AML-193 (cell line): ENCODE measurements at places on chromosomes 3 and 15.

DNA sequence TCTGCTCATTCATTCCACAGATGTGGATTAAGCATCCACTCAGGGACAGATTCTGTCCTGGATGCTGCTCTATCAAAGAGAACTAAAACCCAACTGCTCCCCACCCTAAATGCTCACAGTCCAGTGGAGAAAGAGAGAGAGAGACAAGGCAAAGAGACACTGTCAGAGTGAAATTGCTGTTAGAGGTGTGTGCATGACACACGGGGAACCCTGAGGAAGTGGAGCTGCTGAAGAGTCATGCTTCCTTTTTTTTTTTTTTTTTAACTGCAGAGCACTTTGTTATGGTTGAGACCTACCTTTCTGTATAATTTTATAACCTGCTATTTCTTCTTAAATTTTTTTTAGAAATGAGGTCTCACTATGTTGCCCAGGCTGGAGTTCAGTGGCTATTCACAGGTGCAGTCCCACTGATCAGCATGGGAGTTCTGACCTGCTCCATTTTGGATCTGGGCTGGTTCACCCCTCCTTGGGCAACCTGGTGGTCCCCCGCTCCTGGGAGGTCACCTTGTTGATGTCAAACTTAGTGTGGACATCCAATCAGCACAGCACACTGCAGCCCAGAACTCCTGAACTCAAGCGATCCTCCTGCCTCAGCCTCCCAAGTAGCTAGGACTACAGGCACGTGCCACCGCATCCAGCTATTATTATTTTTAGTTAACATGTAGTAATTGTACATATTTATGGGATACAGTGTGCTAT lies 18.2 kb upstream of the PSTPIP1 start:
- peak; percentile 47 for DNase-seq

DNA sequence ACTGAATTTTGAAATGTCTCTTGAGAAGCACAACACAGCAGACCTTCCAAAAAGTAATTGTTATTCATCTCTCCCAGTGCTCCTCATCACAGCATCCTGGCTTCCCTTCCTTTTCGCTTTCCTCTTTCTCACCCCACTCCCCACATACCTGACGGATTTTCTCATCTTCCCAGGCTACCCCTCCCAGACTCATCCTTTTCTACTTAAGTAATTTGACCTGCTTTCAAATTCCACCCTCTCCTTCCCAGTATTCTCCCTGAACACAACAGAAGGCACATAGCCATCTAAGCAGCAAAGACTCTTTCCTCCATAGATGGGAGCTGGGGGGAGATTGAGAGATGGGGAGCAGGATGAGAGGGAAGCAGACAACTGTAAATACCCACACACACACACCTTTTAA lies 187.1 kb upstream of the STT3B start:
- no peak for DNase-seq

GRCh38 chr3:158863247-158863646 lies 61.4 kb downstream of the MFSD1 start:
- no peak for DNase-seq

DNA sequence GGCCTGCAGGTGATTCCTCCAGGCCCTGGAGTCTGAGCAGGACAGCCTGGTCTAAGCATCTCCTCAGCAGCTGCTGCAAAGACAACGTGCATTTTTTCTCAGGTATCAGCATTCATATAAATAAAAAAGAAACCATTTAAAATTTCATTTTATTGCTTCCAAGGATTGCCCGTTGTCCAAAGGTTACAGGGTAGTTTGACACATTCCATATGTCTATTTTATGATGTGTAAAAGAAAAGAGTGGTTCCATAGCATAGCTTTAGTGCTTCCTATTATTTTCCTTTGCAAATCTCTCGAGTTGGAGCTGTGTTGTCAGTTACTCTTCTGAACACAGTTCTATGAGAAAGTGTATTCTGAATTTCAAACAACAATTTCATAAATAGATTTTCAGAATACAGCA lies 7.2 kb upstream of the DGKG start:
- DNase-seq: no peak

GRCh38 chr3:26625187-26625586 lies 2.6 kb downstream of the LRRC3B start:
- no peak for DNase-seq

DNA sequence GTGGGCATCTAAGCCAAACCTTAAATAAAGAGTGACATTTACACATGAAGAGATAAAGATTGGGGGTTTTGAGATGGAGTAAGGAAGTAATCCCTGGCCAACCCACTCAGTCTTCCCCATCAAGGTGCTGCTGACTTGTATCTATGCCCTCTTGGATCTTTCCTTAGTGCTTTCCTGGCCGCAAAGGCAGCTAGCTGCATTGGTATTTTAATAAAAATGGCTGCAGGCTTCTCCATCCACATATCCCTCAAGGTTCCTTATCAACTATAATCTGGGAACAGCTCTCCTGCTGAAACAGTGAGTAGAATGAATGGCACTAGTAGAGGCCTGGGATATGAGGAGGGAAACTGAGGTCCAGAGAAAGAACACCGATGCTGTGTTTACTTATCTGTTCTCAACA lies 122.2 kb upstream of the ANKRD28 start:
- no peak for DNase-seq
